ENCODE measurements at places on chromosomes 6 and 20.

DNA sequence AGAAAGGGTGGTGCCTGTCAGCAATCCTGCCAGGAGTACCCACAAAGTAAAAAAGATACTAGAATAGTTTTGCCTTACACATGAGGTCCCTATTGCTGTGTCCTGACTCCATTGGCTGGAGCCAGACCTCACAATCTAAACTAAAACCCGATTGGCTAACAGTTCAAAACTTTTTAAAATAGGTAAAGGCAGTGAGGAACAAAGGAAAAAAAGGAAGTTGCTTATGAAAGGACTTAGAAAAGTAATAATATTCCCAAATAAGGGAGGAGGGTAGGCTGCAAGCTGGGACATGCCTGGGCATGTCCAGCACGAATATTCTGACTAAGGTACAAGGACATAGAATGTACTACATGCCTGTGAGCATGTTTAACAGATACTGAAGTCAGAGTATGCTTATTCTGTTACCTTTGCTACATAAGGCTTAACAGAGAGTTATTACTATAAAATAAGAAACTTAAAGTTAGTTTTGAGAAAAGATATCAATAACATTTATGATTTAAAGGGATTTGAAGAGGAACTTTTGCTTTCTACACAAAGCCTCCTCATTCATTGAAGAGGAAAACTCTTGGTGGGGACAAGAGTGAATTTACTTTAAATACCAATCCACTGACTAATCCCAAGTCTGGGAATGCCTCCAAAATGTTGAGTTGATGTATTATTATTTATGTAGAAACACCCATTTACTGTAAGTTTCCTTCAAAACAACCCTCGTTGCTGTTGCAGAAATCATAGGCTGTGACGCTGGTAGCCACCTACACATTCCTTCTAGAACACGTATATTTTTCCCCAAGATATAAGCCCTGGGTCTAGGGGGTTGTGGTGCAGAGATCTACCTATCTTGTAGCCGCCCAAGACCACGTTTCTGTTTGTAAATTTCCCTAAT is 8.2 kb upstream of the MTHFD1L start:
- peak; percentile 22 for DNase-seq

- DNase-seq, result no peak
Observed at GRCh38 chr20:15200147-15200565, 862.7 kb upstream of the FLRT3 start.

GRCh38 chr20:25543068-25543467 is 42.3 kb downstream of the NINL start:
- no peak for DNase-seq

DNA sequence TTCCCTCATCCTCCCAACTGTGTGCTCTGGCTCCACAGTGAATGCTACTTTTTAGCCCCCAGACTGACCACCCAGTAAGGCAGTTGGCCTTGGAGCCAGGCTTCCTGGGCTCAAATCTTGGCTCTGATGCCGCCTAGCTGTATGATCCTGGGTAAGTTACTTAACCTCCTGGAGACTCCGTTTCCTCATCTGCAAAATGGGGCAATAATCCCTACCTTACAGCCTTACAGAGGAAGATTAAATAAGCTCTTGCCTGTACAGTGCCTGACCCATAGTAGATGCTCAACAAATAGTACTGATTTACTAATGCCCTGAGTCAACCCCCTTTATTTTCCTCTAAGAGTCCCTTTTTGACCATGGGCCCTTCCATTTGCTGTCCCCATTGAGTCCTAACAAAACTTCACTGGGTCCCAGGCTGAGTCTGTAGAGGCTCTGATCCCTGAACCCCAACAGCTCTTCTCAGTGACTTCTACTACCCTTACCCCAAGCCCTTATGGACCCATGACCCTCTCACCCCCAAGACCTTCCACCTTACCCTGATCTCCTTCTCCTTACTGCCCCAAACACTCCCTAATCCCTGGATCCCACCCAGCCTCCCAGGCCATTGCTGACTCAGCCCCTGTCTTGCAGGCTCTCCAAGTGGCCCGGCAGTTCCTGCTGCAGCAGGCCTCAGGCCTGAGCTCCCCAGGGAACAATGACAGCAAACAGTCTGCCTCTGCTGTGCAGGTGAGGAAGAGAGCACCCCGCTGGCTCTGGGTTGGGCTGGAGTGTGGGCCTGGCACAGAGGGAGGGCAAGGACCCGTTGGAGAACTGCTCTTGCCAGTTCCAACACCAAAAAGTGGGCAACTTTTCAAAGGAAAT is 31.4 kb downstream of the FOXP4 start:
- peak; percentile 72 for DNase-seq

DNA sequence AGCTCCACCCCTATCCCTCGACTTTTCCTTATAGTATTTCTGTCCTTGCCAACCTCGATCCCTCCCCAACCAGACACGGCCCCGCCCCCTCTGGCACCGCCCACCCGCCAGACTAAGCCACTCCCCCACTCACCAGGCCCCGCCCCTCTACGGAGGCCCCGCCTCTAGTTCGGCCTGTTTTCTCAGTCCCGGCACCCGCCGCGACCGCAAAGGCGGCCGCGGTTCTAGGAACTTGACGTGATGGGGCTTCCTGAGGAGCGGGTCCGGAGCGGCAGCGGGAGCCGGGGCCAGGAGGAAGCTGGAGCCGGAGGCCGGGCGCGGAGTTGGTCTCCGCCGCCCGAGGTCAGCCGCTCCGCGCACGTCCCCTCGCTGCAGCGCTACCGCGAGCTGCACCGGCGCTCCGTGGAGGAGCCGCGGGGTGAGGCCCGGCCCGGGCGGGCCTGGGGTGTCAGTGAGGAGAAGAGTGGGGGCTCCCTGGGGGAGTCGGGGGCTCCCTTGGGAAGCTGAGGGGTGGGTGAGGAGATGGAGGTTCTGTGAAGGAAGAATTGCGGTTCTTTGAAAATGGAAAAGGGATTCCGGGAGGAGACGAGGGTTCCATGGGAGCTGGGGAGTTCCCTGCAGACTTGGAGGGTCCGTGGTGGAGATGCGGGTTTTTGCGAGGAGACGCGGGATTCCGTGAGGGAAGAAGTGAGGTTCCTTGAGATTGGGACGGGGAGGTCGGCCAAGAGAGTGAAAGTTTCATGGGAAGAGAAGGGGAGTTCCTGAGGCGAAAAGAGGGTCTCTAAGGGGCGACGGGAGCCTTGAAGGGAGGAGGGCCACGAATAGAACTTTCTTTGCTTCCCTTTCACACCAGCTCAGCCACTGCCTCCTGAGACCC is at the start of gene ACSS2:
TSS of gene ACSS2 (plus strand) at position 207 of the 877 bp plus-strand sequence. CDS start at position 241, 34 bp downstream.
- peak; percentile 91 for DNase-seq

- DNase-seq, result no peak
Observed at GRCh38 chr6:134720353-134721059, 229.4 kb downstream of the ALDH8A1 start.

DNA sequence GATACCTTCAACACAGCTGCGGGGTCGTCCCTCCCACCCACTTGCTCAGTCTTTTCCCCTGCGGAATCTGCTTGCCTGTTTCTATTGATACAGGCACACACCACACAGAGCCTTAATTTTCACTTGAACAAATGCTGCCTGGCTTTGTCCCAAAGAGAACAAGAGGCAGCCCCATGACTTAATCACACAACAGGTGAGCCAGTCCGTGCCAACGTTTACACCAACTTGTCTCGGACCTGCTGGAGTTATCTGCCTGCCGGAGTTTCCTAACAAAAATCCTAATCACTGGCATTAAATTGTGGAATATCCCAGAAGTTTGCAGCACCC is 186.8 kb upstream of the RREB1 start:
- DNase-seq, result no peak

DNA sequence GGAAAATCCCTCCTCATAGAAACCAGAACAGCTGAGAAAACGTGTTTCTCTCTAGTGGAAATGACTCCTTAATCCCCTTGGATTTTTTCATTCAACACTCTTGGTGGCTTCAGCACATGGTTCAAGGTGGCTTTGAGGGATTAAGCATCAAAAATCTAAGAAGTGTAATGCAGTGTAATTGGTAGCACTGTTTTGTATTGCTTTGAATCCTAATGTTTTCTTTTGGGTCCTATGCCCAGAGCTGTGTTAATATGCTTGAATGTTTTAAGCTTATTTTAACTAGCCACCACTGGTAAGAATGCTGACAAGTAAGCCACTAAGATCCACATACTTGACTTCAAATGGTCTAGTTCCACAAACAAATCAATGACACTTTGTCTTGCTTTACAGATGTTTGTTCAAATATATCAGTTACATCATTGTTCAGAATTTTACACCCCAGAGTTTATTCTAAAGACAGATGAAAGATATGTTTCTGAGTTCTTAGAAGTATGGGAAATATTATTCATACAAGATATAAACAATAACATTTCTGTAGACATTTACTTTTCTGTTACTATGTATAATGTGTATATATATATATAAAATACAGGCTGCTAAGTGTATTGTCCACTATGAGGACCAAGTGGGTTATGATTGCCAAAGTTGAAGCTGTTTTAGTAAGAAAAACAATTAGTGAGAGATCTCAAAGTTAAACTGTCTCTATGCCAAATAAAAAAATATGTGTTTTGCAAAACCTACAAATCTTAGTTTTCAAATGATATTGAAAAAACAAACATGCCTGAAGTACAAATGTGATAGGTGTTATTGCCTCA is 220.8 kb downstream of the OGFRL1 start:
- no peak for DNase-seq

- peak; percentile 32 for DNase-seq
Observed at GRCh38 chr6:48068278-48069251, 42.4 kb downstream of the PTCHD4 start.

DNA sequence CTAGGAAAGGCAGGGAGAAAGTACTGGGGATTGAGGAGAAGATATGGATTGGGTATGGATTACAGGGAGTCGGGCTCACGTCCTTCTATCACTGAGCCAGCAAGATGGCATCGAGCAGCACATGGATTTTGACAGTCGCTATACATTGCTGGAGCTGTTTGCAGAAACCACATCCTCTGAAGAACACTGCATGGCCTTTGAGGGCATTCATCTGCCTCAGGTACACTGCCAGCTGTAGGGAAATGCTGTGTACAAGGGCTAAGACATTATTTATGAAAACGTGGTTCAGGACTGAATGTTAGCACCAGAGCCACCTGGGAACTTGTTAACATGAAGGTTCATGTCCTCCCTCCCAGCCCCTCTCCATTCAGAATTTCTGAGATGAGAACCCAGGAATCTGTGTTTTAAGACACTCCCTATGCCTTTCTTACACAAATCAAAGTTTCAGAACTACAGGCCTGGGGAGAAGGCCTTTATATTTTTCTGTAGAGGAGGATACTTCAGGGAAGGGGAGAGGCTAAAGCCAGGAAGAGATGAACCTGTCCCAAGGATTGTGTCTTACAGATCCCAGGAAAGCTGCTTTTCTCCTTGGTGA is 3.5 kb downstream of the CUL9 start:
- DNase-seq, result no peak

GRCh38 chr20:30486103-30486478 is 771.4 kb upstream of the DEFB115 start:
- peak; percentile 1 for DNase-seq

DNA sequence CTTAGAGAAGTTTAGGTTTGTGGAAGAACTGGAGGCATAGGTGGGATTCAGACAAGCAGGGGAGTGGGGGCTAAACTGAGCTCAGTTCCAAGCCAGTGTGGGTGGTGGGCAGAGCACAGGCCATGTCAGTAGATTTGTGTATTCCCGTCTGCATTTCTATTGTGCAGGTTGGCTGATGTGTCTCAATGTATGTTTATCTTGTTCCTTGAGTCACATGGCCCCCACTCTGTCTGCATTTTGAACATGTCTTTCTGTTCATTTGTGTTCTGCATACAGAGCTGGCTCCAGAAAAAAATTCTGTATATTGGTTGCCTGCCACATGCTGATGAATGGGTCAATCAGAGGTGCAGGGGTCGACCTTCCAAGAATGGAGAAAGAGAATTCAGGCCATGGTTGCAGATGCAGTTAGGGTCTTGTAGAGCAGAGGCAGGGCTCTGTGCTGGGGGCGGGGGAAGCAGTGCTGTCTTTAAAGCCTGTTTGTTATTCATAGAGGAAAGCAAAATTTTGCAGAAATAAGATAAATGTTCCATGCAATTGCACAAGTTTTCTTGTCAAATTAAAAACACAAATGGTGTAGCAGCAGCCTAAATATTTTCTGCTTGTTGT is 166.7 kb downstream of the CDH26 start:
- DNase-seq, result no peak

DNA sequence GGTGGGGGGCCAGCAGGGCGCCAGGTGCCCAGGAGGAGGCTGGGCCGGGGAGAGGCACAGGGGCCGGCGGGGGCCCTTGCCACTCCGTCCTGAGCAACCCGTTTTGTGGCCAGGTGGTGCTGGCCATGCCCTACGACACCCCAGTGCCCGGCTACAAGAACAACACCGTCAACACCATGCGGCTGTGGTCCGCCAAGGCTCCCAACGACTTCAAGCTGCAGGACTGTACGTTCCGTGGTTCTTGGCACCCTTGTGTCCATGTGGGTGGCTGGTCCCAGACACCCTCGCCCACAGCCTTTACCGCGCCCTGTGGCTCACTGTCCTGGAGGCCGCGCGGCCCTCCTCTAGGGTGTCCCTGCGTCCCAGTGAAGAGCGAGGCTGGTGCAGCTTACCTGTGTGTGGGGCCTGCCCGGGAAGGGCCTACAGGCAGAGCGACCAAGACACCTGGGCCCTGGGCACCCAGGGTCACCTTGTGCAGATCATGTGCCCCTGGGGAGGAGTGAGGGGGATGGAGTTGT is 28.7 kb downstream of the PYGB start:
- DNase-seq, result no peak

- no peak for DNase-seq
Observed at GRCh38 chr6:37452522-37452921, 19.5 kb downstream of the CMTR1 start.

- no peak for DNase-seq
Observed at GRCh38 chr6:71228461-71229041, 60.1 kb upstream of the OGFRL1 start.

GRCh38 chr20:37559312-37560027 is 31.8 kb upstream of the BLCAP start:
- no peak for DNase-seq

GRCh38 chr20:4150070-4150441 is 134.7 kb upstream of the RNF24 start:
- no peak for DNase-seq

- no peak for DNase-seq
Observed at GRCh38 chr20:61297491-61297890, 45.4 kb downstream of the CDH4 start.

Data from iPS-NIHi11 (cell line).